ENCODE measurements at places on chromosomes 13 and 19. TPM values are rescaled to one million over a fixed set of nuclear protein-coding genes. Genes with fewer than 3 reads are reported as not detected.

DNA sequence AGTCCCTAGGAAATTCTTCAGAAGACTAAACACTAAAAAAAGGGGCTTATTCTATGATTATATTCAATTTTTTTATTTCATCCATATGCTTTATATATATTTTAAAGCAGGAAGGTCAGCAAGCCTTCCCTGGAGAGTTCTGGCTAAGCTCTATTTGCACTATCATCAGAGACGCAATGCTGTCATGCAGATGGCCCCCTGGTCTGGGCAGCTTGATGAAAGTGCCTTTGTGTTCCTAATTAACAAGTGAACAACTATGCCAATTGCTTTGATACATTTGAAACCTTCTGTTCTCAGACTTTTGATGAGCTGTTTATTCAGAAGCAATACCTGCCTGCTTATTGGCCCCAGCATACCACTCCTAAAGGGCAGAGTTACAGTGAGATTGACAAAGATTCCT, 1344.6 kb downstream of the OLFM4 start:
- no peak for DNase-seq
- no peak overlapping the region for H3K27ac ChIP-seq
- no peaks in the 10 kb centered on the region for H3K27me3 ChIP-seq
- H3K36me3 ChIP-seq, result no peaks in the 10 kb centered on the region

GRCh38 chr19:32254509-32254890, 90.9 kb upstream of the ZNF507 start:
- no peak for DNase-seq
- no peaks in the 10 kb centered on the region for H3K27me3 ChIP-seq
- H3K27ac ChIP-seq, result no peak overlapping the region
- no peaks in the 10 kb centered on the region for H3K4me1 ChIP-seq
- no peak overlapping the region for H3K4me3 ChIP-seq

GRCh38 chr19:27738569-27739193, 1474.3 kb downstream of the UQCRFS1 start:
- H3K4me1 ChIP-seq, result no peaks in the 10 kb centered on the region
- H3K4me3 ChIP-seq, result no peak overlapping the region
- no peaks in the 10 kb centered on the region for H3K27me3 ChIP-seq
- H3K36me3 ChIP-seq, result no peaks in the 10 kb centered on the region
- DNase-seq, result no peak

GRCh38 chr13:87120476-87120875, 550.7 kb upstream of the SLITRK5 start:
- H3K4me1 ChIP-seq, result no peaks in the 10 kb centered on the region
- no peak for DNase-seq
- no peaks in the 10 kb centered on the region for H3K27me3 ChIP-seq
- H3K27ac ChIP-seq, result no peak overlapping the region

DNA sequence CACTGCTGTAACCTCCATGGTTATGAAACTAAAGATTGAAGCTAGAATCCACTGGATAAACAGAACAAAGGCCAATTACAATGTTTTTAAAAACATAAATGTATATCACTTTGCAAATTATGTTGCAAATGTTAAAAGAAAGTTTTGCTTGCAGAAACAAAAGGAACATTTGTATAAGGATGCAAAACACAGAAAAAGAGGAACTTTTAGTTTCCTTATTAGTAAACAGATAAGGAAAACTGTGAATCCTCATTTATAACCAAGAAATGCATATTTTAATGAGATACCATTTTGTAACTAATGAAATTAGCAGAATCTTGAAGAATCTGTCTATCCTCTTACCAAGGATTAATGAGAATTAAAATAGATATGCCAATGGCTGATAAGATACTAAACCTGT, 32.3 kb downstream of the LPAR6 start:
- peaks cover 30% of the 10 kb centered on the region for H3K36me3 ChIP-seq

SH3GL1 gene
- total RNA-seq, result 65.6 TPM

DNA sequence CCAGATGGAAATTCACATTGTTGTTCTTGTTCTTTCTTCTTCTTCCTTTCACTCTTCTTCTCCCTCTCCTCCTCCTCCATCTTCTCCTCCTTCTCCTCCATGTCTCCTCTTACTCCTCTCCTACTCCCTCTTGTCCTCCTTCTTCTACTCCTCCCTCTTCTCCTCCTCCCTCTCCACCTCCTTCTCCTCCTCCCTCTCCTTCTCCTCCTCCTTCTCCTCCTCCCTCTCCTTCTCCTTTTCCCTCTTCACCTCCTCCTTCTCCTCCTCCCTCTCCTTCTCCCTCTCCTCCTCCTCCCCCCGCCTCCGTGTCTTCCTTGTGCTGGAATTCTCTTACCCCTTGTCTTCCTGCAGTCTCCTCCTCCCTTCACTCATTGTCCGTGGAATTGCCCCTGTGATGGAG, 18.4 kb downstream of the CABP5 start:
- H3K27me3 ChIP-seq, result no peaks in the 10 kb centered on the region
- no peak overlapping the region for H3K4me3 ChIP-seq
- no peak for DNase-seq
- H3K4me1 ChIP-seq, result no peaks in the 10 kb centered on the region
- H3K27ac ChIP-seq, result no peak overlapping the region

DNA sequence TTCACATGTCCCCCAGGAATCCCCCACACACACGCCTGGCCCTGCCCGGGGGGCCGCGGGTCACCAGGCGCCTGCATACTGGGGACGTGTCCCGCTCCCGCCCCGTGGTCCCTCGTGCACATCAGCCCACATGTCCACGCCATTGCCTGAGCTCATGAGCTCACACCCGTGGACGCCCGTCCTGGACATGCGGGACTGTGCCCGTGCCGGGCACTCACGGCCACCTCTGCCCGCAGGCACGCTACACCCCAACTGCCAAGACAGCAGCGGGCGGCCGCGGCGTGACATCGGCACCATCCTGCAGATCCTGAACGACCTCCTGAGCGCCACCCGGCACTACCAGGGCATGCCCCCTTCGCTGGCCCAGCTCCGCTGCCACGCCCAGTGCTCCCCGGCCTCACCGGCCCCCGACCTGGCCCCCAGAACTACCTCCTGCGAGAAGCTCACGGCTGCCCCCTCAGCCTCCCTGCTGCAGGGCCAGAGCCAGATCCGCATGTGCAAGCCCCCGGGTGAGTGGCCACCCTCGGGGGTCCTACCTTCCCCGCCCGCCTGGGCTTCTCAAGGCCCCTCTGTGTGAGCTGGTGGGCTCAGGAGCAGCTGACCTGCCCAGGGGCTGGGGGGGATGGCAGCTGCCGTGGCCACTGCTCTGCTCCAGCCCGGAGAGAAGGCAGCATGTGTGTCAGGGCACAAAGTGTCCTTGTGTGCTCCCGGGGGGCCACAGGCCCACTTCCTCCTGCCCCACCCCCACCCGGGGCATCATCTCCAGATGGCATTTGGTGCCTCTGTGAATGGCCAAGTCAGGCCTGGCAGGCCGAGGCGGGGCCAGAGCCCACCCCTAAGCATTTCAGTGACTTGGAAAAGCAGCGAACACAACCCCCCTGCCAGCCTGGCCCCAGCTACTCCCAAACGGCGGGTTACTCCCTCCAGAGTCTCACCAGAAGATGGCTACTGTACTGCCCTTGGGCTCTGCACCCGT, 7.1 kb downstream of the MIDN start:
- H3K27me3 ChIP-seq, result no peaks in the 10 kb centered on the region
- H3K4me1 ChIP-seq, result peaks cover 83% of the 10 kb centered on the region
- H3K4me3 ChIP-seq, result no peak overlapping the region
- DNase-seq, result no peak

GRCh38 chr19:4379383-4380253, 20.7 kb downstream of the SH3GL1 start:
- H3K4me1 ChIP-seq, result peaks cover 73% of the 10 kb centered on the region
- no peak overlapping the region for H3K4me3 ChIP-seq
- no peaks in the 10 kb centered on the region for H3K36me3 ChIP-seq
- H3K27ac ChIP-seq, result peak overlapping the region; percentile 68
- no peak for DNase-seq

KLF5 gene
- 76.1 TPM for total RNA-seq

ZNF177 gene
- total RNA-seq, result 0.98 TPM

DNA sequence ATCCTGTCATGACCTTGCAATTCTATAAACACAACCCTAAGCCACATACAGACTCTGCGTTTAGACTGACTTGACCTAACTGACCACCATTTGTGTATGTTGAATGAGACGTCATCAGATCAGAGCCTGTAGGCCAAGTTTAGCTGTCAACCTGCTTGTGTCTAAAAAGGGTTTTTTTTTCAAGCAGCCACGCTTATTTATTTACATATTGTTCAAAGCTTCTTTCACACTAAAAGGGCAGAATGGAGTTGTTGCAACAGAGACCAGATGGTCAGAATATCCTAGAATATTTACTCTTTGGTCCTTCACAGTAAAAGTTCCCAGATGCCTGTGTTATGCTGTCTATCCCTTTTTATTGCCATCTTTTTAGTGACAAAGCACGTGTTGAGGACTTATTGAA, 307.7 kb upstream of the SLC10A2 start:
- no peak overlapping the region for H3K4me3 ChIP-seq
- H3K27ac ChIP-seq, result no peak overlapping the region
- no peaks in the 10 kb centered on the region for H3K27me3 ChIP-seq
- H3K4me1 ChIP-seq, result no peaks in the 10 kb centered on the region
- DNase-seq, result no peak
- H3K36me3 ChIP-seq, result no peaks in the 10 kb centered on the region

DNA sequence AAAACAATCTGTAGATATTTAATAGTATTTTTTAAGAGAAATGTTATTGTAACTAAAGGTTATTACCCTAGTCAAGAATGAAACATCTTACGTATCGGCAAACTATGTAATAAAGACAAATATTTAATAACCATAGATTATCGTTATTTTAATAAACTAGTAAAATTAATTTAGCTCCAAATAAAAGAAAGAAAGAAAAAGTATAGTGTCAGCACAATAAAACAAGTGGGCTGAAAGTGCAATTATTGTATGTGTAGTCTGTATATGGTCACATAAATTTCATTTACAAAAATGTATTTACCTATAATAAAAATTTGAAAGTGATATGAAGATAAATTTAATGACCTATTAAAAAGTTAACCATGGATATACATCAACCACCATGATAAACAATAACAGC, 1258.4 kb upstream of the MIR17HG start:
- no peak overlapping the region for H3K27ac ChIP-seq
- no peaks in the 10 kb centered on the region for H3K27me3 ChIP-seq
- H3K36me3 ChIP-seq, result no peaks in the 10 kb centered on the region
- no peak for DNase-seq
- no peaks in the 10 kb centered on the region for H3K4me1 ChIP-seq
- H3K4me3 ChIP-seq, result no peak overlapping the region

MAG gene
- not detected for total RNA-seq

ALOX5AP gene
- total RNA-seq, result 33.6 TPM

ATXN8OS gene
- total RNA-seq, result not detected

DNA sequence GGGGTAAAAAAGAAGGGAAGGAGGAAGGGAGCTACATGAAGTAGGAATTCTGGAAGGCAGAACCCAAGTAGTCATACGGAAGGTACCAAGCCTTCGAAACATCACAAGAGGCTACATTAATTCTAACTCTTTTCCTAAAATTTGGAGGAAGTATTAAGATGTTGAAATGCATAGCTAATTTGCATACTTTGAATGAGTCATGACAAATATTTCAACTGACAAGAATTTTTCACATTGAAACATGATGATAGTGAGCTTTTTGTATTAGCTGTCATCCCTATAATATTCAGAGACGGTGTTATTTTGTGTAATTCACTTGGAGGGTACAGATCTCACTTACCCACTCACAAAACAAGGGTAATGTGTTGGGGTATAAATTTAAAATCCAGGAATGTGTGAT, 9.1 kb upstream of the ACOD1 start:
- H3K4me3 ChIP-seq, result no peak overlapping the region
- no peak for DNase-seq
- H3K36me3 ChIP-seq, result no peaks in the 10 kb centered on the region
- H3K27ac ChIP-seq, result no peak overlapping the region

LSR gene
- total RNA-seq, result 32.9 TPM

GRCh38 chr19:18538115-18538514, 5.3 kb downstream of the FKBP8 start:
- no peaks in the 10 kb centered on the region for H3K36me3 ChIP-seq
- no peak overlapping the region for H3K4me3 ChIP-seq
- H3K27me3 ChIP-seq, result no peaks in the 10 kb centered on the region
- DNase-seq, result no peak
- H3K4me1 ChIP-seq, result peaks cover 18% of the 10 kb centered on the region
- no peak overlapping the region for H3K27ac ChIP-seq

GRCh38 chr13:94479616-94480015, at the start of gene DCT:
DCT (minus strand) TSS chr13:94479682; CDS start chr13:94479255, 427 bp downstream.
- H3K4me3 ChIP-seq, result no peak within 1 kb of the TSS
- no peak within 1 kb of the TSS for H3K27ac ChIP-seq
- DNase-seq, result no peak

DNA sequence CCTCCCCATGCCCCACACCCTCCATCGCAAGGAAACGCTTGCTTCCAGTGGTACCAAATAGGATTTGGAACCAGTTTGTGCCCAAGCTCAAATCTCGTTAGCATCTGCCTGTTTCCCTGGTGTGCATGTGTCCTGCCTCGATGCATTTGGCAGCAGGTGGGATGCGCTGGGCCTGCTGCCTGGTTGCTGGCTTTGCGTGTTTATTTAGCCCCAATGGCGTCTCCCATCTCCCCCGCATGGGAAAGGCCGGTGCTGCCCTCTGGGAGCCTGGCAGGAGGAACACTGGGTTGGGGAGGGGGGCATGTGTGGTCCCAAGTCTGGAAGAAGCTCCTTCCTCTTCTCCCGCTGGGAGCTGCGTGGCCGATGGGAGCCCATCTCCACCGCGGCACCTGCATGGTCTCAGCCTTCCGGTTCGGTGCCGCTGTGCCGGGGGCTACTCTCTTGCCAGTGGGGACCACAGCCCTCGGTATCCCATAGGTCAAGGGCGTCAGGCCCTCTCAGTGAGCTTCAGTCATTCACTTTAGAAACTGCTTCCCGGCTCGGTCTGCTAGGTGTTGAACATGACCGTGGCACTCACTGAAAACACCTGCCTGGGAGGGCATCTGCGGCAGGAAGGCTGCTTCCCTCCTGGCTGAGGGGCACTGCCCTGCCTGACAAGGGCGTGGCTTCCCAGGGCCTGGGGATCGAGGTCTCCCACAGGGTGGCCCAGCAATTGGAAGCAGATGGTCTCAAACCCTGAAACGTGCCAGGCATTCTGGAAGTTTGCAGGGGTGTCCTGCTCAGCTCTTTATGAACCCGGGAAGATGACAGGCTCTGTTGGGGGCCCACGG, 11.8 kb upstream of the F7 start:
- no peaks in the 10 kb centered on the region for H3K36me3 ChIP-seq
- DNase-seq, result no peak
- no peak overlapping the region for H3K4me3 ChIP-seq
- H3K27ac ChIP-seq, result no peak overlapping the region
- H3K4me1 ChIP-seq, result no peaks in the 10 kb centered on the region
- H3K27me3 ChIP-seq, result no peaks in the 10 kb centered on the region

DNA sequence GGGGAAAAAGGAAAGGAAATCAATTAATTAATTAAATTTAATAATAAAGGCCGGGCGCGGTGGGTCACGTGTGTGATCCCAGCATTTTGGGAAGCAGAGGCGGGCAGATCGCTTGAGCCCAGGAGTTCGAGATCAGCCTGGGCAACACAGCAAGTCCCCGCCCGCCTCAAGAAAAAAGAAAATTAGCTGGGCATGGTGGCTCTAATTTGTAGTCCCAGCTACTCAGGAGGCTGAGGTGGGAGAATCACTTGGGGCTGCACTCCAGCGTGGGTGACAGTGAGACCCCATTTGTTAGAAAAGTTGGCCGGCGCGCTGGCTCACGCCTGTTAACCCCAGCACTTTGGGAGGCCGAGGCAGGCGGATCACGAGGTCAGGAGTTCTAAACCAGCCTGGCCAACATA, 733 bp upstream of the CD320 start:
- peak overlapping the region; percentile 44 for H3K4me3 ChIP-seq
- no peak for DNase-seq
- no peaks in the 10 kb centered on the region for H3K27me3 ChIP-seq
- peaks cover 41% of the 10 kb centered on the region for H3K4me1 ChIP-seq
- H3K36me3 ChIP-seq, result no peaks in the 10 kb centered on the region

C1QTNF9B gene
- not detected for total RNA-seq

OR10H1 gene
- total RNA-seq, result not detected

RFPL4AL1 gene
- total RNA-seq, result not detected

Data from vagina (tissue), 2 donors.